ENCODE measurements at places on chromosomes 3 and 15.

- no peak for DNase-seq
Observed at GRCh38 chr3:13079051-13079450, 5.8 kb upstream of the IQSEC1 start.

GRCh38 chr15:78437107-78437761 lies 782 bp upstream of the IREB2 start:
- no peak for DNase-seq

DNA sequence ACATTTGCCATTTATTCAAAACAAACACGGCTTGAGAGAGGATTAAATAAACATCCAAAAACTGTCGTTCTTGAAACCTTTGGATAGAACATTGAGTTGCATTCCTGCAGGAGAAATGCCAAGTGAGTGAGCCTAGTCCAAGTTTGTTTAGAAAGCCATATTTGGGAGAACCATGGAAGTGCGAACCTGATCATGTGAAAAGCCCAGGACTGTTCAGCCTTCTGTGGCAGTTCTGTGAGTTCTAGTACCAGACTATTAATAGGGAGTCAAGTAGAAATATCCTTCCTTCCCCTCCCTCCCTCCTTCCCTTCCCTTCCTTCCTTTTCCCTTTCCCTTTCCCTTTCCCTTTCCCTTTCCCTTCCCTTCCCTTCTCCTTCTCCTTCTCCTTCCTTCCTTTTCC lies 470.4 kb downstream of the LPP start:
- DNase-seq: no peak

DNA sequence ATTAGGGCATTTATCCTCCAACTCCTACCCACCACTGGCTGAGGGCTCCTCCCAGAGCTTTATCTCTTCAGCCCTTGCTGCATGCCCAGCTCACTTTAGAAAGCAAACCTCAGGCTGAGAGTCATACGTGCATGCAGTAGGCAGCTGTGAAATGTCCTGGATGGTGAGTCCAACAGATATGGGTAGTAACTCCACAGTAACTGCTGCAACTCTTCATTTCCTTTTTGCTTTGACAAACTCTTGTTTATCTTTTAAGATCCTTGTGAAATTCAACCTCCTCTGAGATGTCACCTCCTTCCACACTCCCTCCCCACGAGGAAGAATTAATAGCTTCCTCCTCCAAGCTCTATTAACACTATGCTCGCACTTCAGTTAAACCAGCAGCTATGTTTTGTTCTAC lies 35.9 kb upstream of the CTNNB1 start:
- no peak for DNase-seq

GRCh38 chr3:162390891-162391290 lies 894.3 kb downstream of the OTOL1 start:
- no peak for DNase-seq

GRCh38 chr3:73243740-73244139 lies 182.3 kb downstream of the EBLN2 start:
- no peak for DNase-seq

- DNase-seq: no peak
Observed at GRCh38 chr3:25678581-25678980, 13.9 kb upstream of the TOP2B start.

DNA sequence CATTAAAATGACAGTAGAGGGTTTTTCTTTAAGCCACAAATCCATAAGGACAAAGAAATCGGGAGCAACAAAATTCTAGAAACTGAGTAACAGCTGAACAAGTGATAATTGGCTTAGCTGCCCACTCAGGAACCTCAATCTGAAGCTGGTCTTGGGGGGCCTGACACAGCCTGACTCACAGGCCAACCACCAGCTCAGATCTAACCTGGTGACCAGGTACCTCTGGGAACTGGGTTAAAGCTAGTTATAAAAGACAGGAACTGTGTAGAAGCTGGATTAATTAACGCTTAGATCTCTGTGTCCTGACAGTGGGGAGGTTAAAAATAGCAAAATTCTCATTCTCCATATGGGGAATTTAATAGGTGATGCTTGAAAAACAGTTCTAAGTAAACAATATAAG lies 161.9 kb downstream of the PLCL2 start:
- DNase-seq: no peak

- no peak for DNase-seq
Observed at GRCh38 chr3:141920701-141921100, 44.3 kb downstream of the ATP1B3 start.

GRCh38 chr3:155354658-155355057 lies 61.2 kb upstream of the STRIT1 start:
- no peak for DNase-seq

DNA sequence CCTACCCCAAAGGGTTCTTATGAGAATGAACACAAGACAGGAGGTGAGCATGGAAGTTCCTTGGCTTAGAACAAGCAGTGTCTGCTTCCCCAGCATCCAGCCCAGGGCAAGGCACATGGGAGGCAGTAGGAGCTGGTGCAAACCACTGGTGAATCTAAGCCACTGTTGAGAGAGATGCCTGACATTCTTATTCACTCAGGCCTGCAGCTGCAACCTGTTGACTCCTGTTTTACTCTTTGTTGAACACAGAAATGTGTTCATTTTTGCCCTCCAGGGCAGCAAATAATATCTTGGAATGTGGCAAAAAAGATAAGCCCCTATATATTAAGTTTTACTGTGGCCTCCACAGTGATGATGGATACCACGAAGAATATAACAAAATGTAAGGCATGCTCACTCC lies 8.9 kb upstream of the PAK6 start:
- DNase-seq: no peak

DNA sequence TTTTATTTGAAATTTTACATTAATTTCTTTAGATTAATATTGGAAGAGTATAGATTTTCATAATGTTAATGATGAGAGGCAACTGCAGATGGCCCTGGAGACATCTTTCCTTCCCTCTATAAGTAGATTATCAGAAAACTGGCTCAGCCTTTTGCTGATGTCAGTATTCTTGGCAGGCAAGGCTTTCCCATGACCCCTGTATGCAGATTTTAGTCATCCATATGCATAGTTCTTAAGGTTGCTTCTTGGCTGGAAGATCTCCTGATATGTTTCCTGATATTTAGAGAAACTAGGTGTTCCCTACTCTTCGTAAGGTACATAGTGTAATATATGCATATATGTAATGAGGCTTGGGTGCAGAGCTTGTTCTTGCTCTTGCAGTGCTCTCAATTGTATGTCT lies 911.4 kb downstream of the EPHA3 start:
- no peak for DNase-seq

GRCh38 chr3:49298511-49298910 lies 21.5 kb upstream of the C3orf62 start:
- DNase-seq: no peak

GRCh38 chr3:160796813-160797164 lies 40.8 kb downstream of the PPM1L start:
- no peak for DNase-seq

Measured in stimulated activated CD4-positive, alpha-beta T cell treated with anti-CD3 and anti-CD28 coated beads, Interleukin-2, amount 100 ng/mL, for 24 hours (primary cell).